ENCODE measurements at places on chromosomes 3 and 15.

- DNase-seq = no peak
Measured at GRCh38 chr3:72158639-72159326, 373.8 kb upstream of the PROK2 start.

- peak; percentile 18 for DNase-seq
Measured at GRCh38 chr3:171088964-171089754, 62.6 kb upstream of the SLC2A2 start.

DNA sequence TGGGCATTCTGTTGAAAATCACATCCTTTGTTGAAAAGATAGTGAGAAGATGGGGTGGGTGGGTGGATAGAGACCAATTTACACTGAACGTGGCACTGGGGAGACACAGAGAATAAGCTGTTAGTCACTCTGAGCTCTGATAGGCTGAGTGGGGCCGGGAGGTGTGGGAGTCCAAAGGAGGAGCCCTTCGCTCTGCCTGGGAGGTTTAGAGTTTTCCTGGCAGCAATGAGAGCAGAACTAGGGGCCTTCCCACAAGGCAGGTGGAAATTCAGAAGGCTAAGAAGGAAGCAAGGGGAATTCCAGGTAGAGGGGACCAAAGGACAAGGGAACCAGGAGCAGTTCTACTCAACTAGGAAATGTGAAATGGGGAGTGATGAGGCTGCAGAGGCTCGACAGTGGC, 272.7 kb downstream of the RPLP1 start:
- no peak for DNase-seq

- no peak for DNase-seq
Measured at GRCh38 chr15:36696196-36696595, 116.8 kb downstream of the CDIN1 start.

DNA sequence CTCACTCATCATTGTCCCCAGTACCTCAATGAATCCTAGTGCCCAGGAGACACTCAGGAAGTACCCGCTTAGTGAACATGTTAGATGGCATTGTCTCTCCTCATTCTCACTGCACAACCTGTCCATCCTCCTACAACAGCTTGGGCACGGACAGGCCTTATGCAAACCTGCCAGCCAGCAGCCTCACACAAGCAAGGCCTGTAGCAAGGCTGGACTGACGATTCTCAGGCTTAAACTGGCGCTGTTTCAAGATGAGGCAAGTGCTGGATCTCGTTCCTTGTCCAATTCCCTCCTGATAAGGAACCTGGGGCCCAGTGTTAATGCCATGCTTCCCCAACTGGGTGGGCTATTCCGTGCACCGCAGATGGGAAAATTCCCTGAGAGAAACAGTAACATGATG, 59.0 kb downstream of the CDCP1 start:
- no peak for DNase-seq

- no peak for DNase-seq
Measured at GRCh38 chr3:134737516-134737915, 57.5 kb upstream of the EPHB1 start.

Data from NCI-H1436 (cell line).